ENCODE measurements at places on chromosomes 2 and 18. TPM values are rescaled to one million over a fixed set of nuclear protein-coding genes. Genes with fewer than 3 reads are reported as not detected.

The EPHA4 gene
- 10.1 TPM for total RNA-seq

The AQP4 gene
- total RNA-seq, result not detected

The CFC1 gene
- not detected for total RNA-seq

The TMEFF2 gene
- 0.19 TPM for total RNA-seq

The MMADHC gene
- 131 TPM for total RNA-seq

The MLPH gene
- total RNA-seq, result 7.8 TPM

The SRD5A2 gene
- not detected for total RNA-seq

The CCDC138 gene
- total RNA-seq, result 6.3 TPM

The MYO5B gene
- 26.8 TPM for total RNA-seq

The SLC16A14 gene
- total RNA-seq, result 2.4 TPM

The SCN1A gene
- total RNA-seq, result not detected

The ZAP70 gene
- total RNA-seq, result not detected

The ABCA12 gene
- 16.0 TPM for total RNA-seq

The CCDC85A gene
- not detected for total RNA-seq

The CTNNA2 gene
- not detected for total RNA-seq

The NAT8 gene
- total RNA-seq, result not detected

The LYPD6 gene
- 0.56 TPM for total RNA-seq

The PSMA8 gene
- total RNA-seq, result not detected

The REG3A gene
- total RNA-seq, result not detected

The CCDC150 gene
- total RNA-seq, result 1.2 TPM

The LRP1B gene
- total RNA-seq, result not detected

The CFAP221 gene
- not detected for total RNA-seq

The CCBE1 gene
- total RNA-seq, result 0.85 TPM

The BOLL gene
- total RNA-seq, result not detected

The NETO1 gene
- total RNA-seq, result not detected

The WDR35 gene
- 5.9 TPM for total RNA-seq

The BCL2 gene
- total RNA-seq, result 2.7 TPM

The CBLN2 gene
- total RNA-seq, result not detected

The REG1B gene
- not detected for total RNA-seq

The UCN gene
- 1.7 TPM for total RNA-seq

The GPD2 gene
- 87.0 TPM for total RNA-seq

The CAVIN2 gene
- total RNA-seq, result 4.9 TPM

The GALNT5 gene
- total RNA-seq, result 48.1 TPM

The PPP4R3B gene
- total RNA-seq, result 33.3 TPM

The SNTG2 gene
- total RNA-seq, result not detected

The EDAR gene
- total RNA-seq, result 0.42 TPM

The ATP6V1B1 gene
- total RNA-seq, result not detected

The ALKAL2 gene
- total RNA-seq, result not detected

The CNTNAP5 gene
- total RNA-seq, result not detected

The GRP gene
- not detected for total RNA-seq

The G6PC2 gene
- total RNA-seq, result not detected

The SERPINB13 gene
- total RNA-seq, result 44.9 TPM

The ANKAR gene
- total RNA-seq, result 1.6 TPM

The SCN7A gene
- total RNA-seq, result not detected

The CD28 gene
- not detected for total RNA-seq

The RAB6D gene
- total RNA-seq, result not detected

The HOXD13 gene
- not detected for total RNA-seq

The MAP2 gene
- total RNA-seq, result 5.6 TPM
